ENCODE measurements at places on chromosomes 7 and 10.
A peak's percentile ranks its signal among the peaks of the same experiment; 100 is the strongest.

GRCh38 chr10:117653170-117653515 lies 110.6 kb downstream of the EMX2 start:
- H3K36me3 ChIP-seq = no peaks in the 10 kb centered on the region
- DNase-seq = no peak
- no peaks in the 10 kb centered on the region for H3K4me1 ChIP-seq
- no peak overlapping the region for H3K27ac ChIP-seq
- H3K27me3 ChIP-seq = no peaks in the 10 kb centered on the region

GRCh38 chr7:152330827-152331226 lies 105.0 kb downstream of the KMT2C start:
- DNase-seq = no peak
- H3K27me3 ChIP-seq = no peaks in the 10 kb centered on the region
- H3K4me3 ChIP-seq = no peak overlapping the region

DNA sequence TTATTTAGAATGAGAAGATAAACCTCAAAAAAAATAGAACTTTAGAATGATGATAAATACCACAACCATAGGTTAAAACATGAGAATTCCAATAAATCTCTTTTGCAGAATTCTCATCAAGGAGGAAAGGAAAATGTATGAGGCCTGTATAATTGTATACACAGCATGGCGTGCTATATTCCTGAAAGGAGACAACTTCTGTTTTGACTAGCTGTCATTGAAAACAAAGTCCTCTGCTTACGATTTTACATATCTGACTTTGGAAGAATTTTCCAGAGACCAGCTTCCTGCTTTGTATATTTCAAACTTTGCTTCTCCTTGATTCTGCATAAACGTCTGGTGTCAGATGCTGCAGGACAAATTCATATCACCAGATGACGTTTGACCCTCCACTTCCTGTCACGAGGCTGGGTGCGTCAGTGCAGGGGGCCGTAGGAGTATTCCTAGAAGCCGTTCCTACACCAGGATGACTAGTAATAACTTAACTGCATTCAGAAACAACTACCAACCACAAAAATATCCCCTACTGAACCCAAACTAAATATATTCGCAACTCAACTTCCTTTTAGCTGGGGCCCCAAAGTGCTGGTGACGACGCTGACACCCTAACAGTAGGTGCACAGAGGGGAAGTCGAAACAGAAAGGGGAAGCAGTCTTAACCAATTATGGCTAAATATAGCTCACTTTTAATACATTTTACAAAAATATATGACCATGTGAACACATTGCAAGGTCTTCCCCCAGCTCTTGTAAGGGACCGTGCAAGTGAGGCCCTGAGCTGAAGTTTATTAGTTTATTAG lies 178.6 kb upstream of the INHBA start:
- no peaks in the 10 kb centered on the region for H3K27me3 ChIP-seq
- no peaks in the 10 kb centered on the region for H3K36me3 ChIP-seq
- no peak for DNase-seq

- no peak overlapping the region for H3K27ac ChIP-seq
- H3K4me3 ChIP-seq = no peak overlapping the region
- peaks cover 50% of the 10 kb centered on the region for H3K4me1 ChIP-seq
- H3K36me3 ChIP-seq = no peaks in the 10 kb centered on the region
Observed at GRCh38 chr10:99524736-99525380, 7.9 kb upstream of the NKX2-3 start.

GRCh38 chr7:136947347-136947746 lies 78.9 kb downstream of the CHRM2 start:
- H3K4me3 ChIP-seq = no peak overlapping the region
- no peak for DNase-seq
- H3K36me3 ChIP-seq = no peaks in the 10 kb centered on the region

DNA sequence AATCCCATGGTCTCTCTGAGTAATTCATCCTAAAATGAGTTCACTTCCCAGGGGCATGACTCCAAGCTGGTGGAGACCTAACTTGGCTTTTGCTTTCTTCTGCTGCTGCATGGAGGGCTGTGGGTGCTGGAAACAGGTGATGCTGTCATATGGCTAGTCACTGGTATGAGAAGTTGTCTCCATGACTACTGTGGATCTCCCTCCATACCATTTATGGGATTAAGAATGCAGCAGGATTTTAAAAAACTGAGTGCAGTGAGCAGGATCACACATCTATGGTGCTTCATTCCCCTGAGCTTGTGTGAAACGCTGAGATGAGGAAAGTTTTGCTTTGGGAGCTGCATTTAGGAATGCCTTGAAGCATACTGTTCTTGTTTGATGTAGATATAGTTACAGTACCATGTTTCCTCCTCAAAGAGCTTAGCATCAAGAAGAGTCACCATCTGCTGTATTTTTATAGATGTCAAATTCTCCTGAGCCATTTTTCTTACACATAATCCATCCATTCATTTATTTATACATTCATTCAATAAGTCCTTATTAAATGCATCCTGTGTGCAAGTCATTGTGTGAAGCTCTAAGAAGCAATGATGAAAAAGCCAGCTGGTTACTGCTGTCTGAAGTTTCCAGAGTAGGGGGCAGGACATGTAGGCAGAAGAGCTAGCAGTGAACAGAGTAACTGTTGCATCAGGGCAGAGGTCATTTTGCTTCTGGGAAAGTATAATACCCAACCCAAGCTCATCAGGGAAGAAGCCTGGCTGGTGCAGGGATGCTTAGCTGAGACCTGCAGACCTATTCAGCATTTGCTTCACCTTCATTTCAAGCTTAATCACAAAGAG lies 534.8 kb downstream of the AUTS2 start:
- no peak overlapping the region for H3K27ac ChIP-seq
- H3K4me1 ChIP-seq = peaks cover 30% of the 10 kb centered on the region
- no peak for DNase-seq
- no peaks in the 10 kb centered on the region for H3K27me3 ChIP-seq
- H3K4me3 ChIP-seq = no peak overlapping the region

- no peaks in the 10 kb centered on the region for H3K4me1 ChIP-seq
- no peak overlapping the region for H3K27ac ChIP-seq
- H3K36me3 ChIP-seq = no peaks in the 10 kb centered on the region
- DNase-seq = no peak
- no peak overlapping the region for H3K4me3 ChIP-seq
Observed at GRCh38 chr10:48931188-48931587, 8.5 kb downstream of the LRRC18 start.

GRCh38 chr10:120428754-120429153 lies 28.3 kb upstream of the PLPP4 start:
- no peaks in the 10 kb centered on the region for H3K36me3 ChIP-seq
- H3K27ac ChIP-seq = no peak overlapping the region
- H3K27me3 ChIP-seq = no peaks in the 10 kb centered on the region
- no peak overlapping the region for H3K4me3 ChIP-seq
- no peaks in the 10 kb centered on the region for H3K4me1 ChIP-seq

DNA sequence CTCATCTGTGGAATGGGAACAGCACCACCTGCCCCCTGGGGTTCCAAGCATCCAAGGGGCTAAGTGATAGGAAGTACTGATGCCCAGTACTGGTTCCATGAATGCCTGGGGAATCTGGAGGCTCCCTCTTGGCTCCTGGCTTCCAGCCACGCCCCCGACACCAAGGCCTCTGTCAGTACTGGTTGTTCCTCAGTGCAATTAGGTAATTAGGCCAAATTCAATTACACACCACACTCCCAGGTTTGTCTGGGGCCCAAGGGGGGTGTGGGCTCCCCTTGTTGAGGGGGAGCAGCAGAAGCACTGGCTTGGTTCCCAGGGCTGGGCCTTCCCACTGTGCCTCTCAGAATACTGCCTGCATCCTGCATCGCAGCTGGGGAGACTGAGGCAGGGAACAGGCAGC lies 114.4 kb upstream of the PPIF start:
- no peak overlapping the region for H3K4me3 ChIP-seq
- DNase-seq = no peak
- peaks cover 46% of the 10 kb centered on the region for H3K4me1 ChIP-seq

DNA sequence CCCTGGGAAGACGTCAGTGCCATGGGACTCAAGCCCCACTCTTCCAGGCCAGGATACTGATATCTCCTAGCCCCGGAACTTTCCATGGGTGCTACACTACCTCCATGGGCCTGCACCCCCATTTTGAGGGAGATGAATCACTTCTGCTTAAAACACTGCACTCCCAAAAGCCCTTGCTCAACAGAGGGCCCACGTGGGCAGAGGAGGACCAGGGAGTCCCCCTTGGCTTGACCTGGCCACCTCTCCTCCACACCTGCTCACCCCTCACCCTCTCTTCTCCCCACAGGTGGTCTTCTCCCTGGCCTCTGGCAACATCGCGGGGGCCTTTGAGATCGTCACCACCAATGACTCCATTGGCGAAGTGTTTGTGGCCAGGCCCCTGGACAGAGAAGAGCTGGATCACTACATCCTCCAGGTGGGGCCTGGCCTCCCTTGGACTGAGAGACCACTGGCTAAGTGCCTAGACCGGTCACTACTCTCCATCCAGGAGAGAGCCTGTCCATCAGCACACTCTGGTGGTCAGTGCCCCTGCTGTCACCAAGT lies 19.9 kb upstream of the C10orf105 start:
- H3K4me1 ChIP-seq = peaks cover 100% of the 10 kb centered on the region
- no peak overlapping the region for H3K4me3 ChIP-seq
- H3K27me3 ChIP-seq = no peaks in the 10 kb centered on the region

GRCh38 chr7:23645822-23646221 lies 34.2 kb upstream of the FAM221A start:
- DNase-seq = no peak
- no peaks in the 10 kb centered on the region for H3K36me3 ChIP-seq
- H3K27ac ChIP-seq = no peak overlapping the region
- H3K4me1 ChIP-seq = no peaks in the 10 kb centered on the region

GRCh38 chr7:151091431-151091830 lies 5.2 kb downstream of the AGAP3 start:
- peaks cover 7% of the 10 kb centered on the region for H3K36me3 ChIP-seq
- DNase-seq = no peak
- H3K4me3 ChIP-seq = no peak overlapping the region
- H3K27me3 ChIP-seq = no peaks in the 10 kb centered on the region
- no peak overlapping the region for H3K27ac ChIP-seq
- peaks cover 67% of the 10 kb centered on the region for H3K4me1 ChIP-seq

- DNase-seq = no peak
- peaks cover 74% of the 10 kb centered on the region for H3K27me3 ChIP-seq
- peaks cover 16% of the 10 kb centered on the region for H3K4me1 ChIP-seq
- H3K36me3 ChIP-seq = no peaks in the 10 kb centered on the region
Observed at GRCh38 chr7:50307368-50308032, 3.0 kb downstream of the IKZF1 start.

GRCh38 chr10:52269233-52269632 lies 44.8 kb upstream of the DKK1 start:
- DNase-seq = no peak
- H3K4me3 ChIP-seq = no peak overlapping the region
- H3K27me3 ChIP-seq = no peaks in the 10 kb centered on the region
- no peaks in the 10 kb centered on the region for H3K36me3 ChIP-seq
- H3K4me1 ChIP-seq = no peaks in the 10 kb centered on the region
- no peak overlapping the region for H3K27ac ChIP-seq

- H3K36me3 ChIP-seq = no peaks in the 10 kb centered on the region
- no peak overlapping the region for H3K4me3 ChIP-seq
- no peaks in the 10 kb centered on the region for H3K4me1 ChIP-seq
- DNase-seq = no peak
- H3K27me3 ChIP-seq = no peaks in the 10 kb centered on the region
- no peak overlapping the region for H3K27ac ChIP-seq
Observed at GRCh38 chr7:25454020-25454419, 225.7 kb upstream of the NPVF start.

DNA sequence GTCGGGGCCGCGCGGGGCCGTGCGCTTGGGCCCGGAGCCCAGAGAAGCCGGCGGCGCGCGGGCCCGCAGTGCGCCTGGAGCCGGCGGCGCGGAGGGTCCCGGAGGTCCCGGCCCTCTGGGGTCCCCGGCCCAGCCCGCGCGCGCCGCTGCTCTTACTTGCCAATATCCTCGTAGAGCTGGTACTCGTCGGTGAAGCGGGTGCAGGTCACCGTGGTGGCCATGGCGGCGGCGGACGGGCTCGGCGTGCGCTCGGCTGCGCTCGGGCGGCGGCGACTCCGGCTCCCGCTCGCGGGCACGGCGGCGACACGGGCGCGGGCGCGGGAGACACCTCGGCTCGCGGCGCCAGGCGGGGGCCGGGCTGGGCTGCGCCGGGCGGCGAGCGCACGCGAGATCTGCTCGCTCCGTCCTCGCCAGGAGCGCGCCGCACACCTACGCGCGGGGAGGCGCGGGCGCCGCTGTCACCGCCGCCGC lies at the start of gene CAMK2B:
Gene CAMK2B (minus strand): TSS at position 394 of the 471 bp plus-strand sequence. CDS start 173 bp downstream, at position 221.
- H3K4me1 ChIP-seq = peaks cover 3% of the 10 kb centered on the region
- H3K36me3 ChIP-seq = no peaks in the 10 kb centered on the region
- DNase-seq = no peak
- H3K27ac ChIP-seq = no peak within 1 kb of the TSS
- peak within 1 kb of the TSS; percentile 59 for H3K4me3 ChIP-seq
